Dorsolateral prefrontal cortex (tissue), 122 donors: ENCODE measurements at places on chromosomes 6 and 20.

GRCh38 chr6:150491131-150491810, 108.4 kb upstream of the PLEKHG1 start:
- no peak for DNase-seq

DNA sequence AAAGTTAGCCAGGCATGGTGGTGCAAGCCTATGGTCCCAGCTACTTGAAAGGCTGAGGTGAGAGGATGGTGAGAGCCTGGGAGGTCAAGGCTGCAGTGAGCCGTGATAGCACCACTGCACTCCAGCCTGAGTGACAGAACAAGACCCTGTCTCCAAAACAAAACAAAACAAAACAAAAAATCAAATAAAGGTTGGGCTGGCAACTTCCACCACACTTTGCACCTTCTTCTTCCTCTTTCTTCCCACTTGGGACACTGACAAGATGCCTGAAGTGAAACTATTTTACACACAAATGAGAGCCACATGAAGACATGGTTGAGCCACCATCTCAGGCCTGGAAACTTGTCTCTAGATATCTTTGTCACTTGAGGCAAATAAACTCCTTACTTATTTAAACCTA, 53.8 kb upstream of the CCDC28A start:
- DNase-seq = no peak

- DNase-seq = no peak
Observed at GRCh38 chr20:16107172-16107870, 465.9 kb downstream of the KIF16B start.

- no peak for DNase-seq
Observed at GRCh38 chr6:17998003-17998402, 10.6 kb upstream of the KIF13A start.
